Upper lobe of right lung (tissue), 1 donor: ENCODE measurements at places on chromosomes 2 and 18. TPM values are rescaled to one million over a fixed set of nuclear protein-coding genes. Genes with fewer than 3 reads are reported as not detected.

- no peak for DNase-seq
Measured at GRCh38 chr2:28721601-28722191, 29.9 kb upstream of the PPP1CB start.

DNA sequence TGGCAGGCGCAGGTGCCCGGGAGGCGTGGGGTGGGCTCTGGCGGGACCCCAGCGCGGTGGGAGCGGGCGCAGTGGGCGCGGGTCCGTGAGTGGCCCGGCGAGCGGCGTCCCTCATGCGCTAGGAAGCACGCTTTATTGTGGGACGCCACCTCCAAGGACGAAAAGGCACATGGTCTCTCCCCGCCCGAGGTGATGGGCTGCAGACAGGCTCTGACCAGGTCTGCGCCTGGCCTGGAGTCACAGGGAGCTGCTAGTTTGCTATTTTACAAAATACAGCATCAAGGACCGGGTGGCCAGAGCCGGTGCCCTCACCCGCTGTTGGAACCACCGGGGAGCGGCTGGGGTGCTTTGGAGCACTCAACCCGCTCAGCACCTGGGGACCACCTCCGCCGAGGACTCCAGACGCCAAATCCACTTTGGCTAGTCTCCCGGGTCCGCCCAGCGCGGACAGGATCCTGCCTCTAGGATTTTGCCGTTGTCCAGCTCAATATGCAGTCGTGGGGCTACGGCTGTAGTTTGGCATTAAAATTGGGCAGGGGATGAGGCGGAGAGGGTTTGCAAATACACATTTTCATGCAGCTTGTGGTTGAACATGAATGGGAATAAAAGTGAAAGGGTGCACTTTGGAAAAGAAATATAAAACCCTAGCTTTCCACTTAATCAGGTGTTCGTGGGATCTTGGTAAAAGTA is 65.4 kb downstream of the LRRFIP1 start:
- peak; percentile 77 for DNase-seq

GRCh38 chr18:50866765-50867164 is 12.2 kb upstream of the ME2 start:
- no peak for DNase-seq

DNA sequence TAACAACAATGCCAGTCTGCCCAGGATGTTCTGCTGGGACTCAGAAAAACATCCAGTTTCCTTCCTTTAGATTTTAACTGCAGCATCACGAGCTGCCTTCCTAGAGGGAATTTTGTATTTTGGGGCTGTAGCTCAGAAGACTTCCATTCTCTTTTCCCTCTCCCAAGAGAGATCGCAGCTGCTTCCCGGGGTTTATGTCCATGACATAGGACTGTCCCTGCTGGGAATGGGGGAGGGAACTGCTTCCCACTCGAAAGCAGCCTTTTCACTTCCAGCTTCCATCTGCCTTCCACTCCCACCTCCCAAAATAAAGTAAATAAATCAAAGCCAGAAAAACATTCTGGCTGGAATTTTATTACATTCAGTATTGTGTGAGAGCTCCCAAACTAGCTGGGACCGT is 52.4 kb downstream of the LIMS1 start:
- no peak for DNase-seq

DNA sequence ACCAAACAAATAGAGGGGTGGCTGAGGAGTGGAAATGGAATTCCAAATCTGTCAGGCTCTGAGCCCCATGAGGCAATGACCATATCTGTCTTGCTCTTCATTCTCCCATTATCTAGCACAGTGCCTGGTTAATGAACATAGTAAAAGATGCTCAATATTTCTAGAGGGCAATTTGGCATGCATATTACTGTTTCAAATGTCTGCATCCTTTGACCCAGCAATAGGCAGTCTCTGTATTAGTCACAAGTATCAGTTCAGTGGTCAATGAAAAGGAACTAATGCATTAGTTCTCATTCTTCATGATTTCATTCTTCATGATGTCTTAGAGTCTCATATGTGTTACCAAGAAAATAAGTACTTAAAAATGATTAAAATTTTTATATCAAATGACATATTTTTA is 28.4 kb upstream of the MALL start:
- no peak for DNase-seq

GRCh38 chr18:68431111-68431921 is 283.6 kb downstream of the TMX3 start:
- no peak for DNase-seq

DNA sequence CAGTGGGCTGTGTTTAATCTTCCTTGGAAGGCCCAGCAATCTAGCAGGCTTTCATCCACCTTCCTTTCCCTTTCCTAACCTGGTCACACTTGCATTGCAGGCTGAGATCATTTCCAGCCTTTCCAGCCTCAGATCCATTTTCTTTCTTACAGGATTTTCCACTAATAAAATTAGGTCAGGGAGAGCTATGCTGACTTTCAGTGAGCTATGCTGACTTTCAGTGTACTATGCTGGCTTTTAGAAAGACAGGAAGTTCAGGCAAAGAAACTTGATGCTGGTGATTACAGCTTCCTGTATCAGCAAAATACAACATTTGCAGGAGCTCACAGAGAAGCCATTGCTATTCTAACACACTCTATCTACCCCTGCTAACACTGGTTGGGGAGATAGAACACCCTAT is 735.0 kb downstream of the CCDC85A start:
- no peak for DNase-seq

DNA sequence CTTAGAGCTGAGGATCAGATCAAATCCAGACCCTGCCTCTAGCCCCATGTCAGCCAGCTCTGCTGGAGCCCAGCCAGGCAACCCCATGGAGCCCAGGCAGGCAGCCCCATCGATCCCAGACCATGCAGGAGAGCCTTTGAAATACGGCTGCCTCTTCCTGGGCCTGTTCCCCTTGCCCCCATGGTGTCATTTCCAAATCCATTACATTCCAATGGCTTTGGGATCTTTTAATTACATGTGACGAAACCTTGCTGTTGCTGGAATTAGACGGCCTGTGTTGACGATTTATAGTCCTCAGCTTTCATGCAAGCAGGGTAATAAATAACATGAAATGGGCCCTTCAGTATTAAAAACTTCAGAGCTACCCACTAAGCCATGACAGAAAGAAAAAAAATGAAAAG is 75.8 kb upstream of the SLC14A2 start:
- DNase-seq = no peak

DNA sequence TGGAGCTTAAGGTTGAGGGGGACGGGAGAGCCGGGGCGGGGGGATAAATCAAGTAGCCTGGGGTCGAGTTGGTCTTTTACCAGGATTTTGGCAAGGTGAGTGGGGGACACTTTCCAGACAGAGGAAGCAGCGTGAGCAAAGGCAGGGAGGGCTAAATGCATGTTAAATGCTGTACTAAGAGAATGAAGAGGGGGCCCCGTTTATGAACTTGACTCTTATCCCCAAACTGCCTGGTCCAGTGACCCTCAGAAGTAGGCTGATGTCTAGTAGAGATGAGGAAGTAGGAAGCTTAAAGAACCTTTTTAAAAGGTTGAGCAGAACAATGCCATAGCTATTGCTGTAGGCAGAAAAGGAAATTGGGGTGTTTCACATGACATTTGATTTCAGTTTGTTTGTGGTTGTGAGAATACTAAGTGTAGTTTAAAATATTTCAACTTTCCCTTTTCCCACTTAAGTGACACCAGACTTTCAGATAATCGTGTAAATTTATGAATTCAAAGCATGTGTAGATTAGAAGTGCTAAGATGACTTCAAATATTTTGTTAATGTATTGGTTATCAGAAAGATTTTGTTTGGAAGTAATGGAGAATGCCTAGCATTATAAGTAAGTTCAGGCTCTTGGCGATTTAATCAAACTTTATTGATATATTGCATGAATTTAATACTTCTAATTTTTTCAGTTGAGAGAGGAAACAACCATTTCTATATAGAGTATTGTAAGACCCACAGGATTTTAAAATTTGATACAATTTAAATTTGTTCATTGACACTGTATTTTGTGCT is 1.8 kb downstream of the REL start:
- no peak for DNase-seq

- DNase-seq = no peak
Measured at GRCh38 chr18:6044773-6045172, 149.5 kb upstream of the TMEM200C start.

DNA sequence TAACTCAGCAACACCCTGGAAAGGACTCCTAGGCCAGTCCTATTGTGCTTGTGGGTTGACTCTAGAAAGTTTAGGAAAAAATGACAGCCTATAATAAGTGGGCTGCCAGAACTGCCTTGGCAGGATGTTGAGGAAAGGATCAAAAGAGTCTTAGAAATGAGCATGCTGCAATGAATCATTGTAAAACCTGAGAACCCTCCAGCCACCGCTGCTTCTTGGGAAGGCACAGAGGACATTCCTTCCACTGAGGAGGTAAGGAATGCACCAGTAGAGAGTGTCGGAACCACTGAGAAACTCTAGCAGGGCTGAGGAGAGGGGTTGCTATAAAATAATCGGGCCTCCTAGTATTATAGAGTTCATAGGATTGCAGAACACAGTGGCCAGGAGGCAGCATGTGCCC is 146.7 kb upstream of the SMIM21 start:
- DNase-seq = no peak

DNA sequence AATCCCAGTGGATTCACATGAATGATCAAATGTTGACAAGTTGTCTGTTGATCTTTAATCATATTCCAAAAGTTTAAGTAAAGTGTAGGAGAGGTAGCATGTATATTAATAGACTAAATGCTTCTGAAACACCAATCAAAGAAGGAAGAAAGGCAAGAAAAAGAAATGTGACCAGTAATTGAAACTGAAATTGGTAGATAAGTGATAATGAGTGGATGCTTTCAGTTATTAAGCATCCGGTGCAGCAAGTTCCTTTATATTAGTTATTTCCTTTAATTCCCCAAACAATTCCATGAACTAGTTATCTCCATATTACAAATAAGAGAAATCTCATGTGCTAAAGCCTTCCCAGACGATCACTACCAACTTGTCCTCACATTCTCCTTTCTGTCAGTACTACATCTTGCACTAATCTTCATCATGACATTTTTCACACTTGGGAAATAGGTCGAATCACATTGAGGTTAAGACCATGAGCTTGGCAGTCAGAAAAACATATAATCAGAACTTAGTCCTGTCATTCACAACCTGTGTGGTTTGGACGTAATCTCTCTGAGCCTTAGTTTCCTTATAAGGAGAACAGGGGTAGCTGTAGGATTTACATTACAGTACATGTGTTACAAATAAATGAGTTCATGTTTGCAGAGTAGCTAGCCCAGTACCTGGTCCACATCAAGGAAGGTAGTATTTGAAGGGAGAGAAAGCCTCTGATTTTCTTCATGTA is 182.1 kb downstream of the NOL4 start:
- no peak for DNase-seq

DNA sequence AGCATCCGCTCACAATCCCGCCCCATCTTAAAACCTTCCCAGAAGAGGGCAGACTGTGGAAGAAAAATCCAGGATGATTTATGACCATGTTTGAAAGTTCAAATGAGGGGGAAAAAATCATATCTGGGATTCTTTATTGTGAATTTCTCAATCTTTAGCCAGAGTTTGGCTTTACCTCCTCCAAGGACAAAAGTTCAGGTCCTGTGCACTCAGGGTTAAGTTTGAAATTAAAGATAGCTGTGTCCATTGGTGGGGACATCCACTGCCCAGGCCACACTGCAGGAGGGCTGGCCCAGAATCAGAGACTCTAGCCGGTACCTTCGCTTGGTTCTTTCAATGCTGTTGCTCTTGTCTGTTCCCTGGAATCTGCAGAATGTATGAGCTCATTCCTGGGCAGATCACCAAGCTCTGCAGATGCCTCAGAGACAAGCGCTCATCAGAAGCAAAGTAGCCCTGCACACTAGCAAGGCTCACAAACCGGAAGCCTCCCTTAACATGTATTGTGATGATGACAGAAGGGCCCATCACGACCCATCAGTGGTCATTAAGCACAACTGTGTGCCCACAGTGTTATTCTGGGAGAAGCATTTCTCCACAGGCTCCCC is 375.3 kb upstream of the KLHL29 start:
- no peak for DNase-seq

GRCh38 chr2:106158871-106159270 is 35.2 kb downstream of the UXS1 start:
- DNase-seq = no peak

- no peak for DNase-seq
Measured at GRCh38 chr2:33497221-33497650, 20.8 kb downstream of the RASGRP3 start.

GRCh38 chr2:170425281-170425751 is 247.4 kb downstream of the MYO3B start:
- DNase-seq = no peak

- DNase-seq = no peak
Measured at GRCh38 chr2:205811387-205811786, 129.1 kb downstream of the NRP2 start.

DNA sequence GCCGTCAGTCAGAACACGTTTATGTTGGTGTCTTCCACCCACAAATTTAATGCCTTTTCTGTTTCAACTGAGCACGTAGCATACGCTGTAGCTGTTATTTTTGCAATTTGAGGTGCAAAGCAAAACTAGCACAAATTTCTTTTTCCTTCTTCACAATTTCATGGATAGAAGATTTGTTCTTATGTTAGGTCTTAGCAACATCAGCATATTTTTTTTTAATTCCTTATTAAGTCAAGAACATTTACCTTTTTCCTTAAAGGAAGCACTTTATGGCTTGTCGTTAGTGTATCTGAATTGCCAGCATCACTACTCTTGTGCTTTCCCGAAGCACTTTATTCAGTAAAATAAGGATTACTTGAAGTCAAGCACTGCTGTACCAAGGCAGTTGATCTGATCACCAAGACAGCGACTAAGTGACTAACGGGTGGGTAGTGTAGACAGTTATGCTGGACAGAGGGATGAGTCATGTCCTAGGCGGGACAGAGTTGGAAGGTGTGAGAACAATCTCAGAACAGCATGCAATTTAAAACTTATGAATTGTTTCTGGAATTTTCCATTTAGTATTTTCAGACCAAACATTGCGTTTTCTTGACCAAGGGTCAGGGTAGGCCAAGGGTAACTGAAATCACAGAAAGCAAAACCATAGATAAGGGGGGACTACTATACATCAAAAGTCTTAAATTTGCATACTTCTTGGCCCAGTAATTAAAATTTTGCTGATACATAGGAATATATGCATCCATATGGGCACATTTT is 13.3 kb downstream of the BABAM2 start:
- no peak for DNase-seq

- DNase-seq = no peak
Measured at GRCh38 chr2:241686324-241686649, 328 bp downstream of the DTYMK start.

DNA sequence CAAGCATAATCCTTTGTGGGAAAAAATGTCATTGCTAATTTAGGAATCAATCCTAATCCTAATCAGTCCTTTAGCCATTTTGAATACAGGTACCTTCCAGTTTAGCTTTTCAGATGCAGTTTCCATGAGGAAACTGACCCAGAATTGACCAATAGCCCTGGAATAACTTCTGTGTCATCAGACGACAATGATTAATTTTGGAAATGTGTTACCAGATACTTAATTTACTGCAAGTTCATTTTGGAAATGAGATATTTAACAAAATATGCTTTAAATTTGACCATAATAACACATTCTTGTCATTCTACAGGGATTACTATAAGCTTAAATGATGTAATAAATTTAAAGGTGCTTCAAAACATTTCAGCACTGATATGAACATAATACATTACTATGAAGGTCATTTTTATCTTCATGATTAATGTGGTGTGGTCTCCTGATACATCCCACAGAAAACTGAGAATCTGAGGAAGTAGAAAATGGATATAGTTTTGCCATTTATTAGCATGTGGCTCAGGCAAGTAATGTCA is 129.8 kb upstream of the SH3BP4 start:
- no peak for DNase-seq

The LCT gene
- total RNA-seq = not detected

The HOXD13 gene
- total RNA-seq = not detected

The PMAIP1 gene
- 3.1 TPM for total RNA-seq

The KIF1A gene
- total RNA-seq = 0.81 TPM

The MORN2 gene
- 6.4 TPM for total RNA-seq

The TEKT4 gene
- not detected for total RNA-seq

The CCL20 gene
- total RNA-seq = 4.9 TPM

The NAT8 gene
- not detected for total RNA-seq
